ENCODE measurements at places on chromosomes 12 and 14. TPM values are rescaled to one million over a fixed set of nuclear protein-coding genes. Genes with fewer than 3 reads are reported as not detected.

DNA sequence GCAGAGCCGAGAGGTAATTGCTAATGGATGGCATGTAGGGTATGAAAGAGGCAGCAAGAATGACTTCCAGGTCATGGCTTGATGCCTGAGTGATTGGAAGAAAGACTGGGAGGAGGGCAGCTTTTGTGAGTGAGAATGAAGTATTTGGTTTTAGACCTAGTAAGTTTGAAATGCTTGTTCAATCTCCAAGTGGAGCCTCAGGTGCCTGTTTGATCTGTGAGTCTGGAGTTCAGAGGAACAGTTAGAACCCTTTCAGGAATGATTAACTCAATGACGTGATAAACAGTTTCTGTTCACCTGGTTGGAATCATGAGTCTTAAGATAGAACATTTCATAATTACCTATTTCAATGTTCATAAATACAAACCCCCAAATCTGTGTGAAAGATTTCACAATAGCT is 10.4 kb downstream of the KCNJ8 start:
- DNase-seq, result no peak

DNA sequence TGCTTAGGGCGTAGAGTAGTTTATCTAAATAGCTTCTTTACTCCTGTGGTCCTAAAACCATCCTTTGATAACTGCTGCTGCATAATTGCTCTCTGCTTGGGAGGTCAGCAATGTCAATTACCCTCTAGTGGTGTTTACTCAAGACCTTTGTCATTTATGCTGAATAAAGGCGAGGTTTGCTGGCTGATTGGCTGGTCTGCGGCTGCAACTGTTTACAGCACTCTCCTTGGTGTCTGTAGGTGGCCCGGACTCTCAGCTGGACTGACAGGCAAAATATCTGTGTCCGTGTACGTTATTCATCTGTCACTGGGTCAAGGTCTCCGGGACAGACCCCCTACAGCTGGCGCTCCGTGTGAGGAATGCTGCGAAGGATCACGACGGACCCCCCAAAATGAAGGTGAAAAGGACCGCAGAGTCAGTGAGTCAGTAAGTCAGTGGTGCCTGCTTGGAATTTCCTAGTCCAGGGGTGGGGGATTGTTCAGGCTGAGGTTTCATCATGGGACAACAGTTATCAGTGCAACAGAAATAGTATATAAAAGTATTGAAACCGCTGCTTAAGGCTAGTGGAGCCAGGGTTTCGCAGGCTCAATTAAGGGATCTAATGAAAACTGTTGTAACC is 253.3 kb upstream of the DIO2 start:
- no peak for DNase-seq

GRCh38 chr14:49688701-49689030 is 652 bp upstream of the POLE2 start:
- DNase-seq, result no peak

DNA sequence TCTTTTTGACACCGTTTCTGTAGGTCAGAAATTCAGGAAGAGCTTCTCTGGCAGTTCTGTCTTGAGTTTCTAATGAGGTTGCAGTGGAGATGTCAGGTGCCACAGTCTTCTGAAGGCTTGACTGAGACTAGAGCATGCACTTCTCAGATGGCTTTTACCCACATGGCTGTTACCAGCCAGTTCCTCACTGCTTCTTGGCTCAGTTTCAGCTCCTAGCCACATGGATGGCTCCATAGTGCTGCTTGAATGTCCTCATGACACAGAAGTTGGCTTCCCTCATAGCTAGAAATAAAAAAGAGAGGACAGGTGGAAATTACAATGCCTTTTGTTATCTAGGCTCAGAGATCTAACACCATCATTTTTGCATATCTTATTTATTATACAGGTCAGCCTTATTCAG is 38.1 kb upstream of the SLC2A13 start:
- DNase-seq, result no peak

DNA sequence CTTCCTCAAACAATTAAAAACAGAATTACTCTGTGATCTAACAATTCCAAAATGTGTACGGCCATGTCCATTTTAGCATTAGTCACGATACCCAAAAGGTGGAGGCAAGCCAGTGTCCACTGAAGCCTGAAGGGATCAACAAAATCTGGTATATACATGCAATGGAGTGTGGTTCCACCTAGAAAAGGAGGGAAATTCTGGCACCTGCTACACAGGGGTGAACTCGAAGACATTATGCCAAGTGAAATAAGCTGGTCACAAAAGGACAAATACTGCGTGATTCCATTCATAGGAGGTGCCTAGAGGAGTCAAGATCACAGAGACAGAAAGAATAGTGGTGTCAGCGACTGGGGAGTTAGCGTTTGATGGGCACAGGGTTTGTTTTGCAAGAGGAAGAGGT is 331.4 kb downstream of the MED13L start:
- no peak for DNase-seq

DNA sequence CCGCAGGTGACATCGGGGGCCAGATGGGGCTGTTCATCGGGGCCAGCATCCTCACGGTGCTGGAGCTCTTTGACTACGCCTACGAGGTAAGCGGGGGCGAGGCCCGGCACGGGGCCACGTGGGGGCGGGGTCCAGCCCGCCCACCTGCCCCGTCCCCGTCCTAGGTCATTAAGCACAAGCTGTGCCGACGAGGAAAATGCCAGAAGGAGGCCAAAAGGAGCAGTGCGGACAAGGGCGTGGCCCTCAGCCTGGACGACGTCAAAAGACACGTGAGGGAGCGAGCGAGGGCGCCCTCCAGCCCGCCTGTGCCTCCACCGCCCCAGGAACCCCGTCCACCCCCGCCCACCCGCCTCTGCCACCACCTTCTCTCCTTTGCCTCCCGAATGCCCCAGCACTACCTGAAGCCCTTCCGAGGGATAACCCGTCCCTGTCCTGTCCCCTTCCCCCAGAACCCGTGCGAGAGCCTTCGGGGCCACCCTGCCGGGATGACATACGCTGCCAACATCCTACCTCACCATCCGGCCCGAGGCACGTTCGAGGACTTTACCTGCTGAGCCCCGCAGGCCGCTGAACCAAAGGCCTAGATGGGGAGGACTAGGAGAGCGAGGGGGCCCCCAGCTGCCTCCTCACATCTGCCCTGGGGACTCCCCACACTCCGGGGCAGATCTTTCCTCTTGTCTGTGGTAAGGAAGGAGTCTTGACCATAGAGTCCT is 3.9 kb upstream of the SMARCD1 start:
- no peak for DNase-seq

GRCh38 chr14:39023939-39024871 is 78.8 kb downstream of the SEC23A start:
- no peak for DNase-seq

GRCh38 chr12:95390192-95390591 is 83.8 kb upstream of the METAP2 start:
- no peak for DNase-seq

- no peak for DNase-seq
These were observed 163.4 kb downstream of the SAMD4A start for GRCh38 chr14:54730156-54730961.

DNA sequence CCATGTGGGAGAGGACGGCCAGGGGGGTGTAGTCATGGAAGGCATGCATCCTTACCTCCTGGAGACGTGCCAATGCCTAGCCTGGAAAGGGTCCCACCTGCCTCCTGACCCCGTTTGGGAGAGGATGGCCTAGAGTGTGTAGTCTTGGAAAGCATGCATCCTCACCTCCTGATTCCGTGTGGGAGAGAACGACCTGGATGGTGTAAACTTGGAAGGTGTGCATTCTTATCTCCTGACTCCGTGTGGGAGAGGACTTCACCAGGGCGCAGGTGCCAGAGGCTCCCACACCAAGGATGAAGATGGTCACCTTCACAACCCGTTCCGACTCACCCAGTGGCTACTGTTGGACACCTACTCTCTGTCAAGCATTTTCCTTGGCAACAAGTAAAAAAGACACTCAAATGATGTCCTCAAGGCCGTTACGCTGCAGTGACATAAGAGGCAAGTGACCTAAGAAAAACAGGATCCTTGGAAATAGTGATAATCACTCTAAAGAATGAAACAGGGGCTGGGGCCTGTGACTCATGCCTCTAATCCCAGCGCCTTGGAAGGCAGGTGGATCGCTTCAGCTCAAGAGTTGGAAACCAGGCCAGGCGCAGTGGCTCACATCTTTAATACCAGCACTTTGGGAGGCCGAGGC is 37.5 kb upstream of the FZD10 start:
- DNase-seq, result no peak

DNA sequence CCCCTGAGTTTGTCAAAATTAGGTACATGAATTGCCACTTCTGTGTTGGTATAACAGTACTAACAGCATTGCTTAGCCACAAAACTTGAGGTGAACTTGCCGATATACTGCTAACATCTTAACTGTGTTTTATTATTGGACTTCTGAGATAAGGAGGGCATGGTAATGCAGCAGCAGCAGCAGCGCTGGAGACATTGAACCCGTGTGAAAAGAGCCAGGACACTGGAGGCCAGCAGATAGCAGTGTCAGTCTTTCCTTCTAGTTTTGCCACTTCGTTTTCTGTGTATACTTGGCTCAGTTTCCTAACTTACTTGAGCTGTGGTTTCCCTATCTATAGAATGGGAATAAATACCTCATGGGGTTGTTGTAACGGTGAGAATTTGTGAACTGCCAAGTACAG is 82.7 kb downstream of the KTN1 start:
- no peak for DNase-seq

- DNase-seq, result no peak
These were observed 21.2 kb downstream of the TBX5 start for GRCh38 chr12:114384739-114385138.

GRCh38 chr12:63782466-63782865 is 2.8 kb downstream of the RXYLT1 start:
- no peak for DNase-seq

DNA sequence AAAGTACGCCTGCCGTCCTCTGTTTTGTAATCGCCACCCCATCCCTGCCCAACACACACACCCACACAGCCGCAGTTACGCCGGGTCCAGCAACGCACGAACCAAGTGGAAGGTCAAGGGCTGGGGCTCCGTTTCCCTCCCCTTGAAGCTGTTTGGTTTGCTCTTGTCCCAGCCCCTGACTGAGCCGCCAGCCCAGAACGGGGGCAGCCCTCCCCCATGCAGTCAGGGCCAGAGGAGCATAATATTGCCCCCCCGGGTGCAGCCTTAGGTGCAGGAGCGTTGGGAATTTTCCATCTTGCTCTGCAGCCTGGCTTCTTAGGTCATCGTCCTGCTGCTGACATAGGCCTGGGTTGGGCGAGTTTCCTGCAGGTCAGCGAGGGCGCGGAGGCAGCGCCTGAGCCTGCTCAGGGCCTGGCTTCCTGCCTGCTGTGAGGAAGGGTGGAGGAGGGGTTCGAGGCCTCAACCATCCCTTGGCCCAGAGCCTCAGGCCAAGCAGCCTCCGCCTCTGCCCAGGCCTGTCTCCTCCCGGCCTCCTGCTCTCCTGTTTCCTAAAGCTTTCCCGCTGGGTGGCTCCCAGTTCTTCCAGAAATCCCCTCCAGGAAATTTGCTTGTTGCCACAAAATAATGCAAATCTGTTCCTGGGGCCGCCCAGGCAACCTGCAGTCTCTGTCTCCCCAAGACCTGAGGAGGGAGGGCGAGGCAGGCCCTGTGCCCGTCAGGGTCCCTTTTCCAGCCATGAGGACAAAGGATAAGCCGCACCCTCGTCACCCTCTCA is 44.5 kb downstream of the PSMA6 start:
- DNase-seq, result no peak

GRCh38 chr12:105922670-105923102 is 216.1 kb downstream of the NUAK1 start:
- DNase-seq, result no peak

GRCh38 chr14:71472356-71473340 is 459.6 kb upstream of the RGS6 start:
- no peak for DNase-seq

- no peak for DNase-seq
These were observed 146.2 kb downstream of the ATP23 start for GRCh38 chr12:58087423-58088127.

- no peak for DNase-seq
These were observed 664 bp downstream of the LRFN5 start for GRCh38 chr14:41607304-41607775.

DNA sequence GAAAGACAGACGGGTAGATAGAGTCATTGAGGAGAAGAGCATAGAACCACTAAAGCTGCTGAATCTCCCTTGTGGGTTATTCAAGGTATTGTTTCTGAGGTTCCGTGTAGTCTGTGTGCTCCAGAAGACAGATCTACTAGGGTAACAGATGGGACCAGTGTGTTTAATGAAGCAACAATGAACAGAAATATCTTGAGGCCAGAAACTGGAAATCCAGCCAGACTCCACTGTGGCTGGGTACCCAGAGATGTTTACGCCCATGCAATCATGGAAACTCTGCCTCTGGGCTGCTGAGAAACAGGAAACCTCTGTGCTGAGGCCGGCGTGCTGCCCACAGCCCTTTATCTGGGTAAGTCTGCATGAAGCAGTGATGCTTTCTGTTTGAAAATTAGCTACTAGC is 8.3 kb downstream of the PROX2 start:
- no peak for DNase-seq

DNA sequence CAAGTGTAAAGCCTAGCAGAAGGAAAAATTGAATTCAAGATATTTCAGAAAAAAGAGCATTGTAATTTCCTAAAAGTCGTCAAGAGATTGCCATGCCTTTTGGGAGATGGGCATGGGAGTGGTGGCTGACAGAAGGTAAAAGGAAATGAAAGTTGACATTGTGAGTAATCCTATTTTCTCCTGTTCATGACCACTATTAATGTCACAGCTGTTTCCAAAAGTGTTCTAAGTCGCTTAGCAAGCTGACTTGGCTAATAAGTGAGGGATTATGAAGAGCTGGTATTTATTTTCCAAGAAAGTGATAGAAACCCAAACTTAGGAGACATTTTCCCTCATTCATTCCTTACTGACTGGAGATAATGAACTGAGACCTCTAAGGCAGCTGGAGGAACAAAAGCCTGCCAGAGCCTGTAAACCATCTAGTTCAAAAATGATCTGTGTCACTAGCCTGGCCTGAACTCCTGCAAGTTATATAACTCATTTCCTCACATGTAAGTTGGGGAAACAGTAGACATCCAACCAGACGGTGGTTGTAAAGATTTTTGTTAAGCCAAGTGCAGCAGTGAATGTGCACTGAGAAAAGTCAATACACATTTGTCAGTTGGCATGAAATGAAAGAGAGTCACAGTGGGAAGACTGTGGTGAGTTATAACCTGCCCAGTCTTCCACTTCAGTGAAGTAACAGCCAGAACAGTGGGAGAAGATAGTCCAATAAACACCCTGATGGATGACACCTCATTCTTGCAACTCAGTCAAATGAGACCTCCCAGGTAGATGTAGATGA is 75.8 kb downstream of the DIO2 start:
- DNase-seq, result no peak

- no peak for DNase-seq
These were observed 104.1 kb downstream of the IGF1 start for GRCh38 chr12:102376181-102376747.

DNA sequence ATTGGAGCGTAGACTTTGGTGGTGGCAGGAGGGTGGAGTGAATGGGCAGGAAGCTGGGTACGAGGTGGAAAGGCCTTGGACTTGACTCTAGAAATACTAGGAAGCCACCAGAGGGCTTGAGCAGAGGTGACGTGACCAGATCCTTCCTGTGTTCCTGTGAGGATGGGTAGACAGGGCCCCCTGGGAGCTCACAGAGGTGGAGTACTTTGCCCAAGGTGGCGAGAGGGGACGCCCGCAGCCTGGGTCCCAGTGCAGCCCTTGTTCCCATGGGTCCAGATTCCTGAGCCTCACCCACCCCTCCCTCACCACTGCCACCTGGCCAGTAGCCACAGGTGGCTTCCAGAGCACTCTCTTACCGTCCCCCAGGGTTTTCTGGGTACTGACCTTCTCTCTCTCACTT is 89.8 kb downstream of the KIF26A start:
- no peak for DNase-seq

Gene UBE3B
- 33.3 TPM for polyA plus RNA-seq

Gene ESPL1
- polyA plus RNA-seq, result 9.4 TPM

Gene DNAJC22
- polyA plus RNA-seq, result 19.6 TPM

Gene TPH2
- 0.23 TPM for polyA plus RNA-seq

Gene SNRNP35
- 42.7 TPM for polyA plus RNA-seq

Gene MYH7
- polyA plus RNA-seq, result 2.1 TPM

Gene IFI27
- polyA plus RNA-seq, result 7.4 TPM

Gene FAM216A
- 16.2 TPM for polyA plus RNA-seq

Measured in right renal cortex interstitium (tissue), 3 donors.